Activated T-cell treated with anti-CD3 and anti-CD28 coated beads for 4 hours (primary cell): ENCODE measurements at places on chromosomes 1 and 21.

GRCh38 chr1:70714149-70714548, 303.1 kb downstream of the CTH start:
- DNase-seq, result no peak

DNA sequence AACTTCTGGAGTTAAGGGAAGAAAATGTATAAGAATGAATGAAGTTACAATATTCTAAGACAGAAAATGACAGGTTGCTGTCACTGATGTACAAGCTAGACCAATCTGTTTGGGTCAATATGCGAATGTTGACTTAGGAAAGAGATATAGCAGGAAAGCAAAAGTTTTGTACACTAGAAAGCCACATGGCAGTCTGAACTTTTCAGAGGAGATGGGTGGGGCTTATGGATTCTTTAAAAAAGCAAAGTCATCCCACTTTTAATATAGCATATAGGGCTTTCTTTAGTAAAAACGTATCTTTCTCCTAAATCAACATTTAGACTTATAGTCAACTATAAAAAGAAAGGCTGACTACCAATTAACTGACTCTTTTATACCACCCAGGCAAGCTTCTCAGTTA, 381.2 kb downstream of the PTPRC start:
- DNase-seq, result no peak

GRCh38 chr1:97366984-97367383, 553.9 kb downstream of the DPYD start:
- no peak for DNase-seq

DNA sequence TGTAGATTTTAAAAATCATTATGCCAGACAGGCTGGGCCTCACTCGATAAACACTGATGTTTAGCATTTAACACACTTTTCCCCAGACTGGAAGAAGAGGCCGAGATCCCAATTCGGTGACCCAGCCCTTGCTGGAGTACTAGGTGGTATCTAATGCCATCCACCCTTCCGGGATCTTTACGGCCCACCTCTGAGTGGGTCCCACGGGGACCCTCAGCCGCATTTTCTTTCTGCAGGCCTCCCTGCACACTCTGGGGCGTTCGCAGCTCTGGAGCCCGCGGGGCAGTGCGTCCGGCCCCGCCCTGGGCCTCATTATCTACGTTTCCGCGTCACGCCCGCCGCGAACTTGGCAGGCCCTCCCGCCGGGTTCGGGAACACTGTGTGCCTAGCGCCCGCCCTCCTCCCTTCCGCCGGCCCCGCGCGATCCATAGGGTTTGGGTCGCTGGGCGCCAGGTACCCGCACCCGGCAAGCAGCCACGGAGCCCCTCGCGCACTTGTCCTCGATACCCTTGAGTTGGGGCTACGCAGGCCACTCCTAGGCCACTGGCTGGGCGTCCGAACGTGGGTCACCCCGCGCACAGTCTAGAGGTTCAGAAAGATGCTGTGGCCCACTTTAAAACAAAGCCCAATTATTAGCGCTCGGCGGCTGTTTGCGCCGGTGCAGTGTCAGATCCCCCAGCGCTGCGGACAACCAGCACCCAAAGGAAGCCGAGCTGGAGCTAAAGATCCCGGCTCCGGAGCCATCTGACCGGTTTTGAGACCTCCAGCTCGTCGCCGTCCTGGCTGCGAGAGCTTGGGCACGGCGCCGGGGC, 950 bp upstream of the EVA1C start:
- peak; percentile 46 for DNase-seq

- no peak for DNase-seq
Measured at GRCh38 chr1:47593598-47594285, 155.9 kb downstream of the FOXD2 start.

DNA sequence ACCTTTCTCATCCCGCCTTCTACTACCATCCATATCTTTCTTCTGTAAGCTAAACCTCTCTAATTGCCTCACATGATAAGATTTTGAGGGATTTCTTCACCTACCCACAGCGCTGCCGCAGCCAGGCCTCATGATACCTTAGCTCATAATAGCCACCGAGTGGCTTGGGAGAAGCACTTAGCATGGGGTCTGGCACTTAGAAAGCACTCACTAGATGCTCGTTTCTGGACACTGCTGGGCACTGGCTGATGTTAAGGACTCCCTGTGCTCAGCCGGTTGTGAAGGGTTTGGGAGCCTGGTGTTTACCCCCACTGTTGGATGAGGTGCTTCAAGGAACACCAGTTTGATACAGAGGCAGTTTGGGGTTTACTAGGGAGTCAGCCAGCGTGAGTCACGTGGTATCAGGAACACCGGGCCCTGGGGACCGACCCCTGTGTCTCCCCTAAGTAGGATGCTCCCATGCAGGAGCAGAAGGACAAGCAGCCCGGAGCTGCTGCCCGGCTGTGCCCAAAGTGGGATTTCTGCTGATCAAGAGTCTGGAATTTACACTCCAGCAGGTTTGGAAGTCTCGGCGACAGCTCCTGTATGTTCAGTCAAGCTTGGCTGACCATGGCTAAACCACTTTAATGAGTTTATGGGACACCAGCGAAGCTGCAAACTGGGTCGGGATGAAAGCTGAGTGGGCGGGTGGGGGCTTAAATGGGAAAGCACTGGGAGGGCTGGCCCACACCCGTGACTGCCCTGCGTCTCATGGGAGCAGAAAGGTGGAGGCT, 63.3 kb downstream of the GALNT2 start:
- no peak for DNase-seq

DNA sequence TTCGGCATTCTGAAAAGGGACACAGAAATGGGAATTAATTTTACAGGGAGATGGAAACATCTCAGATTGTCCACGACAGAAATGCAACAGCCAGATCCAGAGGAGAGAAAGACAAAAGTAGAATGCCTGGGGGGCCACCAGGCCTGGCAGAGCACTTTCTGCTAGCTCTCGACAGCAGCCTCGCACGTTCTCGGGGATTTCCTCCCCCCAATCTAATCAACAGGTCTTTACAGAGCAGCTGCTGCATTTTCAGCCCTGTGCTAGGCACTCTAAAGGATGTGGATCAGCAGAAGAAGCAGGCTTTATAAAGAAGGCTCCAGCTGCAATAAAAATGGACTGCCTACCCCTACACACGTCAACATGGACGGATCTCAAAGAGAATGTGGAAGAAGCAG, 10.6 kb downstream of the CSRP1 start:
- DNase-seq, result no peak

DNA sequence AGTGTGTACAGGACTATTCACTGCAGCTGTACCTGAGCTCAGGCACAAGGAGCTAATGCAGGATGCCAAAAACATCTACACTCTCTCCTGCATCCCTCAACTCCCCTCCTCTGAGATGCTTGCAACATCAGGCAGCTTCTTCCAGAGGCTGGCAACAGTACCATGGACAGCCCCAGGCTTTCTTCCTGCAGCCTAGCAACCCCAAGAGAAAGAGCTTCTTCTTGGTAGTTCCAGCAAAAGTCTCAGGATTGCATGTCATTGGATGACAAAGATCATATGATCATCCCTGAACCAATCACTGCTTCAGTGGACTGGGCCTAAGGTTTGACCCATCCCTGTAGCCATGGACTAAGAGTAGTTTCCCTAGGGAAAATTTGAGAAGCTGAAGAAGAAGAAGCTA, 46.7 kb downstream of the CAMK2N1 start:
- DNase-seq, result no peak

DNA sequence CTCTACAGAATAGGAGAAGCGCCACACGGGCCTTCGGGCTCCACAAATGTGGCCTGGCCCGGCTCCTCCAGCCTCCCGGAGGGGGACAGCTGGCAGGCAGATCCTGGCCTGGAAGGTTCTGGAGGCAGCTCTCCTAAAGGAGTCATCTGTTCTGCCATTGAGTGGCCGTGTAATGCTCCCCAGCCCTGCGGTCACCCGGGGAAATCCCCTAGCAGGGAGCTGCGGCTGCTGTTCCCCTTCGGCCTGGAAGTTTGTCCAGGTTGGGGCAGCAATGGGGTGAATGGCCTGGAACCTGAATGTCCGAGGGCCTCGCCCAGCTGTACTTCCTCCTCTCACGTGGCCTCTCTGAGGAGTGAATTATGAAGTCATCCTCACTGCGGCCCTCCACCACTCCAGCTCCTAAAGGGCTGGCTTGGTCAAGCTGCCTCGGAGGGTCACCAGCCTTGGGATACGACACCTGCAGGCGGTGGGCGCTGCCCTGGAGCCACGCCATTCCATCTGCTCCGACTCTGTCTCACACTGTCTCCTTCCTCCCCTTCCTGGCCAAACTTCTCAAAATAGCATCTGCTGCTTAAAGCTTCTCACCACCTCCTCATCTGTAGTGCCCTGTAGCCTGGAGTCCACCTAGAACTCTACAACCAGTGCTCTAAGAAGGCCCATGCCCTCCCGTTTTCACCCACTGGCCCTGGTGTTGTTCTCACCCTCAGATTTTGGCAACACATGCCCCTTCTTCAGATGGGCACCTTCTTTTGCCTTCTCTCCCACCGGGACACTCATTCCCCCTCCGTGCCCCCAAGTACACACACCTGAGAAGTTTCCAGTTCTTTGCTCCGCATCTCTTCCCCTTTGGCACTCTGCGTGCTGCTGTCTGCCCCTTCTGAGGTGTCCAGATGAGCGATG, 54.4 kb upstream of the TMPRSS2 start:
- no peak for DNase-seq

GRCh38 chr1:29043274-29043965, 80.3 kb downstream of the TMEM200B start:
- DNase-seq, result no peak

DNA sequence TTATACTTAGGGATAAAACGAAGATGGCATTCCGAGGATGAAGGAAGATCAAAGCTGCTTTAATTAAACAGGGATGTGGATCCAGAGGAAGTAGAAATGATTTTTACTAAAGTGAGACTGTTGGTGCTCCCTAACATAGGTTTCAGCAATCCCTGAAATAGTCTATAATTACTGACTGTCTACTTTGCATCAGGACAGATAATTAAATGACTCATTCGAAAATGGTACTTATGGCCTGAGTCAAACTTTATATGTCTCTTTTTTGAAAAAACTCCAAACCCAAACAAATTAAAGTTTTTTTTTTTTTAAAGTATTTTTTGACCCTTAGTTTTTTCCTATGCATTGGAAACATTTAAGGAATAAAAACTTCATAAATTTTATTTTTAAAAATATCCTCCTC, 90.3 kb downstream of the LYST start:
- DNase-seq, result no peak

DNA sequence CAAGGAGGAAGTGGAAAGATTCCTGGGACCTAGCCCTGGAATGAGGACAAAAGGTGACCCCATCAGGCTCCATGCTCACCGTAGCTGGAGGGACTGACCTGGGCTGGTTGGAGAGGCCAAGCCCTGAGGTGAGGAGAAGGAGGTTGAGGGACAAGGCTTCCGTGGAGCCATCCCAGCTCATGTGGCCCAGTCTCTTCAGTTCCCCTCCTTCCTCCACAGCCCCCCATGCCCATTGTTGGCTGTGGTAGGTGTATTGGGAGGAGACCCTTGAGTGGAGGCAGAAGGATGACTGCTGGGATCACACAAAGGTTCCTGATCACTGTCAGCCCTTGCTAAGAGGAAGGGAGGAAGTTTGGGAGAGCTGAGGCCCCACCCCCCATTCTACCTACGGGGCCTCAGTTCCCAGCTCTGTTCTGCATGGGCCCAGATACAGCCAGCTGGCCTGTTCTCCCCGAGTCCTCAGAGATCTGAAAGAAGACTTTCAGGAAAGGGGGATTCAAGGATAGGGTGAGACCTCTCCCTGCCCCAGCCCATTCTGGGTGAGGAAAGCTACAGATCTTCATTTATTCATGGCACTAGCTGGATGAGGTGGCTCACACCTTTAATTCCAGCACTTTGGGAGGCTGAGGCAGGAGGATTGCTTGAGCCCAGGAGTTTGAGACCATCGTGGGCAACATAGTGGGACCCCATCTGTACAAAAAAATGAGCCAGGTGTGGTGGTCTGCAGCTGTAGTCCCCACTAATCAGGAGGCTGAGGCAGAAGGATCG, 17.3 kb downstream of the RHBG start:
- DNase-seq, result no peak

- peak; percentile 10 for DNase-seq
Measured at GRCh38 chr1:247409869-247410544, 6.0 kb upstream of the NLRP3 start.

DNA sequence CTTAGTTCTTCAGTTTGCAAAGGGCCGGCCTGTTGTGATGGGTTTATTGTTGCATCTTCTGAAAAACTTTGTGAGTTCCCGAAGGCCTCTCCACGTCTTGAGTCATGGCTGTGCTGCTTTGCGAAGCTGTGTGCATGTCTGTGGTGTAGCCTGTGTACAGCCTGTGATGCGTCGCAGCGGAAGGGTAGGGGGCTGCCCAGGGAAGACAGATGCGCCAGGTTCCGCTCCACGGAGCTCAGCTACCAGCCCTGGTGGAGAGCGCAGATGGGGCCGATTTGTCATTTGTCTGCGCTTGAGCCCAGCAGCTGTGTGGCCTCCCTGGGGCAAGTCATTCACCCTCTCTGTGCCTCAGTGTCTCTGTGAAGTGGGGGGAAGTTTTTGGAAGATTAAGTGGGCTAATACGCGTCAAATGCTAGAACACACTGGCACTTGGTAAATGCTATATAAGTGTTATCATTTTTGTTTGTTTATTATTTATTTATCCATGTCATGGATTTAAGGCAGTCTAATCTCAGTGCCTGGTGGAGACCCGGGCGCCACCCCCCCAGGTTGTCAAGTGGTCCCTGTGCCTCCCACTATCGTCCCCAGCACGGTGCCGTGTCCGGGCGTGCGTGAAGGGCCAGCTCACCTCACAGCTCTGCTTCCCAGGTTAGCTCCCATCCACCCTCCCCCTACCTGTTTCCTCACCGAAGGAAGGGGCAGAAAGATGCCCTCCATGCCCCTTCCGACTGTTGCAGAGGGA, 8.4 kb downstream of the PDE9A start:
- no peak for DNase-seq

GRCh38 chr1:106194206-106194605, 862.3 kb upstream of the PRMT6 start:
- no peak for DNase-seq

- DNase-seq, result no peak
Measured at GRCh38 chr1:201826830-201827229, 2.1 kb upstream of the IPO9 start.

DNA sequence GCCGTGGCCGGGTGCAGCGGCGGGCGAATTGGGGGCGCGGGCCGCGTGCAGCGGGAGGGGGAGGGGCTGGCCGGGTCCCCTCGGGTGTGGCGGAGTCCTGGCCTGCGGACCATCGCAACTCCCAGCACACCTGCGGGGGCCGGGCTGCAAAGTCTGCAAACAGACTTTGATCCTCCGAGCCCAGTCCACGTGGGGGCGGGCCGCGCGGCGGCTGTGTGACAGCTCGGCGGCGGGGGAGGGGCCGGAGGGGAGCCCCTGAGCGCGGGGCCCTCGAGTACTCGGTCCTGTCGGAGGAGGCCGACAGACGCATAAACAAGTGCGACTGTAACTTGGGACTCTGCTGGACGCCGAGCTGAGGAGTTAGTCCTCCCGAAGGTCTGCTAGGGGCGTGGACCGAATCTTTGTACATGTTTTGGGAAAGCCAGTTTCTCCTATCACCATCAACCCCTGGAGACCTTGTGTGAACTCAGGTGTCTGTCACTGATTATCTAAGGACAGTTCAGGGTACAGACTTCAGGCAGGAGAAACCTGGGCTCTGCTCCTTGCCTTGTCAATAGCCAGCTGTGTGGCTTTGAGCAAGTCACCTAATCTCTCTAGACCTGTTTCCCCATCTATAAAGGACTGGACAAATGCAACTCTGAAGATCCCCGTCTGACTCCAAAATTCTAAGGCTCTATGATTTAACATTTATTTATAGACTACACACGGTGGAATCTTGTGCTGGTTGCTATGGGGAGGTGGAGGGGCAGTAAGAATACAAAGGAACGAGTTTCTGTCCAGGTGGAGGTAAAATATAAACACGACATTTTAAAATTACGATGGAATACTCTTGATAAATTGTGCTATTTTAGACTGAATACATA, 710 bp upstream of the SLC30A1 start:
- peak; percentile 73 for DNase-seq

GRCh38 chr1:80542231-80542630, 1258.5 kb upstream of the ADGRL2 start:
- no peak for DNase-seq
